Activated naive CD4-positive, alpha-beta T cell treated with anti-CD3 and anti-CD28 coated beads for 36 hours (primary cell): ENCODE measurements at places on chromosomes 12 and 14. TPM values are rescaled to one million over a fixed set of nuclear protein-coding genes. Genes with fewer than 3 reads are reported as not detected.

DNA sequence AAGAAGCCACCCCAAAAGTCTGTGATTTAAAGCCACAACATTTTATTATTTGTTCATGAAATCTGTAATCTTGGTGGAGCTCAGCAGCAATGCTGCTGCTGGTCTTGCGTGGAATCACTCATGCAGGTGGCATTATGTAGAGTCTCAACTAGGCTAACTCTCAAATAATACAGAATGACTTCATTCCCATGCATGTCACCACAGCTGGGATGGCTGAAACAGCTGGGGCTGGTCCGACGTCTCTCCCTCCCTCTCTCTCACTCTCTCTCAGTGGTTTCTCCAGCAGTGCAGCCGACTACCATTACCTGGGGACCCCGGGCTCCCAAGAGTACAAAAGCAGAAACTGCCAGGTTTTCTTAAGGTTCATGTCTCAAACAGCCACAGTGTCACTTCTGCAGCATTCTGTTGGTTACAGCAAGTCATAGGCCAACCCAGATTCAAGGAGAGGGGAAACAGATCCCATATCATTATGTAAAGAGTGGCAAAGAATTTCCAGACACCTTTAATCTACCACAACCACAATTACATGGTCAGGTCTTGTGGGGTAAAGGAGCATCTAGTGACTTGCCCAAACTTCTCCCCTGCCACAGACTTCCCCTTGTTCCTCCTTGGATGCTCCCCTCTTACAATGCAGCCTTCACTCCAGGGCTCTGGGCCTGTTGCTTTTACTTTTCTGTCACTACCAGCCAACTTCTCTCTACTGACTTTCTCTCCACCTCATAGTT, 192.0 kb upstream of the HMGA2 start:
- DNase-seq, result no peak

PHC1 gene
- 24.4 TPM for total RNA-seq

DNA sequence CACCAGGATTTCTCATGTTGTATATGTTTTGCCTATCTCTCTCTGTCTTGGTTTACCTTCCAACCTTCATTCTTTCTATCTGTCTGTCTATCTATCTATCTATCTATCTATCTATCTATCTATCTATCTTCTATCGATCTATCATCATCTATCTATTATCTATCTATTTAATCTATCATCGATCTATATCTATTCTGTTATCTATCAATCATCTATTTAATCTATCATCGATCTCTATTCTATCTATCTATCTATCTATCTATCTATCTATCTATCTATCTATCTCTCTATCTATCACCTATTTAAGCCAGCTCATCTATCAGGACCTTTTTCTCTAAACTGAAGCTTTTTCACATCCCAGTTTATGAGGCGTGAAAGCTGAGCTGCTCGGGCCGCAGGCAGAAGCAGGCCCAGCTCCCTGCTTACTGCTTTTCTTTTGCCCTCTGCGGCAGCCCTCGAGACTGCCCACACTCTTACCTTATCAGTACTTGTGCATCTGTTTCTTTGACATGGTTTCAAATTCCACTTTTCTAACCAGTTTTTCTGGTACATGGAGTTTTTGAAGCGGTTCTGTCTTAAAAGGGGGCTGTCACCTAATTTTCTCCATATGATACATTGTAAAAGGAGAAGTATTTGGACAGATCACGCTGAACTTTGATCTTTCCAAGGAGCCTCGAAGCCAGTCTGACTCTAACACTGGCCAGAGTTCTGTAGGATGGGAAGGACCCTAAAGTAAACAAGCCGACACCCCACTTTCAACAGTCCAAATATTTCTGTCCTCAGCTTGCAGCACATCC, 44.4 kb upstream of the GSG1 start:
- no peak for DNase-seq

PLD4 gene
- total RNA-seq, result not detected

RPGRIP1 gene
- not detected for total RNA-seq

- DNase-seq, result no peak
These were observed 357.7 kb downstream of the ETNK1 start for GRCh38 chr12:22982635-22983034.

CCDC175 gene
- not detected for total RNA-seq

MYF6 gene
- not detected for total RNA-seq

LMO3 gene
- not detected for total RNA-seq

PZP gene
- total RNA-seq, result not detected

GDF3 gene
- total RNA-seq, result not detected

DNA sequence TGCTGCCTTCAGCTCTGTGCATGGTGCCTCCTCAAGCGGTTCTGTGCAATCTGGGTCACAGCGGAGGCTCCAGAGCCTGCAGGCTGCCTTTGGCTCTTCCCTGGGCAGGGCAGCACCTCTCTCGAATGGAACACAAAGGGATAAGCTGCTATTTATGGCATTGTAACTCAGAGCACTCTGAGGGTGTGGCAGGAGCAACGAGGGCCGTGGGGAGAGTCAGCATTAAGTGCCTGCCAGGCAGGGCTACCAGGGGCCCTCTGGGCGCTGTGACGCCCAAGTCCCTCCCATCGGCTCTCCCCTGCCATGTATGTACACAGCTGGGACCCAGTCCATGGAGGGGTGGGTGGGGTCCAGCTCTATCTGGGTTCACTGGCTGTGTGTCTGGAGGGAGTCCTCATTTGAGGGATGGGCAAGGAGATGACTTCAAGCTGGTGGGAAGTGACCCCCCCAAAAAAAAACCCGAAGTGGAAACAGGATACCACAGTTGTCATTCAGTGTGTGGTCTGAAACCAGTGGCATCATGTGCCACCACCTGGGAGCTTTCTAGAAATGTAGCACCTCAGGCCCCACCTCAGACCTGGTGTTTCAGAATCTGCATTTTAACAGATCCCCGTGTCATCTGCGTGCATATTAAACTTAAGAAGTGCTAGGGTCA, 44.0 kb upstream of the OAS1 start:
- no peak for DNase-seq

DNA sequence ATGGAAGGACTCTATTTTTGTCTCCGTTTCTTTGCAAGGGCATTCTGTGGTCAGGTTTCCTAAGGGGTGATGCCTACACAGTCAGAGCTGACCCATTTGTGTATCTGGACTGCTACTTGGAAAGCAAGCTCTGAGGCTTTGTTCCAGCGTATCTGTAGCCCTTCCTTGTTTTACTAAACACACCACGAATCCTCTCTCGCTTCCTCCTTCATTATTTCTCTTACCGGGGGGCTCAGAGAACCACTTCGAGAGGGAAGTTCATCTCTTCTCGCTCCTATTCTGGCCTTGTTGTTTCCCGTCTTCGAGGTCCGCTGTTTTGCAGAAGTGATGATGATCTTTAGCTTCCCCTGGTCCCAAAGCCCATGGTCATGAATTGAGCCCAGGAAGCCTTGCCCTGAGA, 164.7 kb downstream of the SSPN start:
- DNase-seq, result no peak

DNA sequence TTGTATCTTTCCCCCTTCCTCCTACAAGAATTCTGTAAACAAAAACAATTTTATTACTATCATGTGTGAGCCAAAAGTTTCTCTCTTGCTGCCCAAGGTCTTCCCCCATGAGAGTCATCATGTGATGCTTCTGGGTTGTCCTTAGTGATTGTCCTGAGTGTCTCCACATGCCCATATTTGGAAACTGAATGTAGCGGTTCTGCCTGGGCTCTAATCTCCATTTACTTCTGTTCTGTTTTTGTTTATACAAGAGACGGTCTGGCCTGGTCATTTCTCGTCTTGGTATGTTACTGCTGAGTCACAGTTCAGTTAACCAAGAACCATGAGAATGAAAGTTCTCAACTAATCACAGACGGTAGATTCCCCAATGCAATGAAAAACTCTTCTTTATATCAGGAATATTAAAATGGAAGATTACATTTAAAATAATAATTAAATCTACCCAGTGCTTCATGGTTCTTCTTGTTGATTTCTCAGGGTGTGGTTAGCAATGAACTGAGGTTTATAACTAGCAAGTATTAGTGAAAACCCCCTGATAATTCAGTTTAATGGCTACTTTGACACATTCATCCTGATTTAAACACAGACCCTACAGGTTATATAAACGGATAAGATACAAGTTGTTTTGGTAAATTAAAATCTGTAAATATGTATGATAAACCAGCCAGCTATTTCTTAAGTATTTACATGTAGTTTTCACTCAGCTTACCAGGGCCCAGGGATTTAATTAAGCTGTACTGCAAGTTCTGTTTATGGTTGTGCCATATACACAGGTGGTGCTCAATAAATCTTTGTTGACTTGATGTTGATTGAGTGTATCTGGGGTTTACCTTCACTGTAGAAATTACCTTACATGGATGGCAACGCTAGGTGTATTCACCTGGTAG, 81.1 kb downstream of the PELI2 start:
- no peak for DNase-seq

- no peak for DNase-seq
These were observed 122.9 kb upstream of the AEBP2 start for GRCh38 chr12:19316425-19316824.

TCTN2 gene
- 3.0 TPM for total RNA-seq

RASAL1 gene
- 2.6 TPM for total RNA-seq

C12orf42 gene
- total RNA-seq, result not detected

- no peak for DNase-seq
These were observed 116.7 kb upstream of the FOXN3 start for GRCh38 chr14:89533766-89534165.

BCAT1 gene
- total RNA-seq, result 16.4 TPM

GRCh38 chr14:54572316-54572715, 5.4 kb downstream of the SAMD4A start:
- DNase-seq, result peak; percentile 49

DNA sequence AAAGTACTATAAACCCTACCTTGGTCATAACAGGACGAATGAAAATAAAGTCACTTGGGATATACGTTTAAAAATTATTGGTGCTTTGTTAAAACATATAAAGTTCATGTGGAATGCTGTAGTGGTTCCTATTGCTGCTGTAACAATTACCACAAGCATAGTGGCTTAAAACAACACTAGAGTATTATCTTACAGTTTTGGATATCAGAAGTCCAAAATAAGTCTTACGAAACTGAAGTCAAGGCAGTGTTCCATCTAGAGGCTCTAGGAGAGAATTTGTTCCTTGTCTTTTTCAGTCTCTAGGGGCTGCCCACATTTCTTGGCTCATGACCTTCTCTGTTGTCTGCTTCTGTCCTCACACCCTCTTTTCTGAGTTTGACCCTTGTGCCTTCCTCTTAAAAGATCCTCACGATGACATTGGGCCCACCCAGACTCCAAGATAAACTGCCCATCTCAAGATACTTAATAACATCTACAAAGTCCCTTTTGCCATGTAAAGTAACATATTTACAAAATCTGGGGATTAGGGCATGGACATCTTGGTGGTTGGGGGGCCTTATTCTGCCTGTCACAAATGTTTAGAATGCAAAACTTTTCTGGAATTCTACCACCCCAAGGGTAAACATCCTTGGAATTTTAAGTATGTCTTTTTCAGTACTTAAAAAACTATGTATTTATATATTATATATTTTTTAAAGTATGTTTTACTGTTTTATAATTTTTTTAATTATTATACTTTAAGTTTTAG, 178.1 kb downstream of the ETNK1 start:
- DNase-seq, result no peak

PDE3A gene
- not detected for total RNA-seq

- DNase-seq, result no peak
These were observed 2.1 kb upstream of the BDKRB2 start for GRCh38 chr14:96202441-96203094.

CCDC92 gene
- 3.3 TPM for total RNA-seq

DNA sequence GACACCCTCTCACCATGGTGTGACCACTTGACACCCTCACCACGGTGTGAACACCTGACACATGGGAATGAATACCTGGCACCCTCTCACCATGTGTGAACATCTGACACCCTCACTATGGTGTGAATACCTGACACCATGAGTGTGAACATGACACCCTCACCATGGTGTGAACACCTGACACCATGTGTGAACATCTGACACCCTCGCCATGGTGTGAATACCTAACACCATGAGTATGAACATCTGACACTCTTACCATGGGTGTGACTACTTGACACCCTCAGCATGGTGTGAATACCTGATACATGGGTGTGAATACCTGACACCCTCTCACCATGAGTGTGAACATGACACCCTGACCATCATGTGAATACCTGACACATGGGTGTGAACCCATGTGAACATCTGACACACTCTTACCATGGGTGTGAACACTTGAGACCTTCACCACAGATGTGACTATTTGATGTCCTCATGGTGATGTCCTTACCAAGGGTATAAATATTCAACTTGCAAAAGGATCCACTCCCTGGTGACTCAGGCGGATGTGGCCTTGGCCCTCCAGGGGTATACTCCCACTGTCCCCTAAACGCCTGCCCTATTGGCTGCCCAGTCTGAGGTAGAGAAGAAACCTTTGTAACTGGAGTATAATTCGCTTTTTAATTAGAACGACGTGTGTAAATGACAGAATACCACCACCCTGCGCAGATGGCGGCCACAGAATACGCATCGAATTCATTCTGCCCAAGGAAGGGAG, 29.1 kb downstream of the RFLNA start:
- no peak for DNase-seq

- DNase-seq, result no peak
These were observed 101.5 kb downstream of the SMOC1 start for GRCh38 chr14:69980457-69981425.

DNA sequence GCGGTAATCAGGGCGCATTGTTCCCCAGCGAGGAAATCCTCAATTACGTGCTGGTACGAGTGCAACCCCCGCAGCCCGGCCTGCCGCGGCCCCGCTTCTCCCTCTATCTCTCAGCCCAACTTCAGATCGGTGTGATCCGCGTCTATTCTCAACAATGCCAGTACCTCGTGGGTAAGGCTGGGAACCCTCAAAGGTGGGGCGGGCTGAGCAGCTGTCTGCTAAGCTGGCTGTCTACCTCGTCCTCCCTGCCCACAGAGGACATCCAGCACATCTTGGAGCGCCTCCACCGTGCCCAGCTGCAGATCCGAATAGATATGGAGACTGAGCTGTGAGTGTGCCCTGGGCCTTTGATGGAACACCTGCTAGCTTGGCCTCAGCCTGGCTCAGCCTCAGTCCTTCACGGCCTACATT, 996 bp downstream of the REC8 start:
- DNase-seq, result no peak

DNA sequence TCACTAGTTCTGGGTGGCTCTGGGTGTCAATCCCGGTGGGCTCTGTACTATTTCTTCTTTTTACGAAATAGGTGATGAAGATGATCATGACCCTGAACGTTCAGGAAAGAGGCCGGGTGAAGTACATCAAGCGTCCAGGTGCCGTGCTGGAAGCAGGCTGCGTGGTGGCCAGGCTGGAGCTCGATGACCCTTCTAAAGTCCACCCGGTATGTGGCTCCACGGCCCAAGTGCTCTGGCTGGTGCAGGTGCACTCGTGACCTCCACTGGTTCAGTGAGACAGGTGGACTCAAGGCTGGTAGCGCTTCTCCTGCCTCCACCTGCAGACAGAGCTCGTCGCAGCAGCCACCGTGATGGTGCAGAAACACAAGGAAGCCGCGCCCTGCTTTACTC, 85.1 kb downstream of the ACACB start:
- no peak for DNase-seq

ZBTB42 gene
- 1.6 TPM for total RNA-seq

- DNase-seq, result no peak
These were observed 161.7 kb upstream of the HMGA2 start for GRCh38 chr12:65662590-65662989.

- DNase-seq, result no peak
These were observed 1.2 kb upstream of the LRRK2 start for GRCh38 chr12:40223646-40224045.

- DNase-seq, result no peak
These were observed 277.9 kb upstream of the E2F7 start for GRCh38 chr12:77343291-77343690.
